Activated CD4-positive, alpha-beta T cell treated with anti-CD3 and anti-CD28 coated beads for 4 hours (primary cell): ENCODE measurements at places on chromosomes 5 and 9.

DNA sequence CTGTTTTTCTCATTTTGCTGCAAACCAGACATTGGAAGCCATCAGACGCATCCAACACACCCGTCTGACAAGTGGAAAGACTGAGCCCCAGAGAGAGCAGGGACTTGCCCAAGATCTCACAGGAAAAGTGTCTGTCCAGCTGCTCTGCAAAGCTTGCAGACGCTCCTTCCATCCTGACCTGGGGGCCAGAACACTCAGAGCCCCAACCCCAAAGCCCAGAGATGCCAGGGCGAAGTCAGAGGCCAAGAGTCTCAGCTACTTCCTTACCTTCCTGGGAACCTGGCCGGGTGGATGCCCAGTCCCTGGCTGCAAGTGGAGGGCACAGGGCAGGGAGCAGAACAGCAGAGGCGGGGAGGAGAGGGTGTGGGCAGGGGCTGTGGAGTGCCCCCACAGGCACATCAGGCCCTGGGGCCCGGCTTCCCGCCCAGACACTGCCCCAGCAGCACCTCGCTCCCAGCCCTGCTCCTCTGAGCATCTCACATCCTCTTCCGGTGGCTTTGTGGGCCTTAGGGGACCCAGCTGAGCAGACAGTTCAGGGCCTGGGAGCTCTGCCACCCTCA, 9.7 kb upstream of the RALGDS start:
- DNase-seq, result peak; percentile 58

- DNase-seq, result no peak
Observed at GRCh38 chr9:88950341-88951154, 40.7 kb upstream of the S1PR3 start.

DNA sequence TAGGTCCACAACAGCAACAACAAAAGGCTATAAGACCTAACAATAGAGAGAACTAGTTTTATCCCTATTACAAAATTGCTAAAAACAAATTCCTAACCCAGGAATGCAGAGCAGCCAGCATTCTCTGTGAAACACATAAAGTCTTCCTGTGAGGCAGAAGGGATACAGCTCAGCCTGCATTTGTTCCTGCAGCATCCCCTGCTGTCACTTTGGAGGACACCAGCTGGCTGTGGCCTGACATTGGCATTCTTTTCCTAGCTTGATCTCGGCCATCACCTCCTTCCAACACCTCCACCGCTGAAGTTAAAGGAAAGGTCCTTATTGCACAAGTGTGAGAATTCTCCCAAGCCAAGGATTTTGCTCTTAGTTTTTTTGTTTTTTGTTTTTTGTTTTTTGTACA, 186.1 kb downstream of the SNCAIP start:
- DNase-seq, result no peak

- DNase-seq, result no peak
Observed at GRCh38 chr9:26551451-26551850, 341.2 kb downstream of the CAAP1 start.

DNA sequence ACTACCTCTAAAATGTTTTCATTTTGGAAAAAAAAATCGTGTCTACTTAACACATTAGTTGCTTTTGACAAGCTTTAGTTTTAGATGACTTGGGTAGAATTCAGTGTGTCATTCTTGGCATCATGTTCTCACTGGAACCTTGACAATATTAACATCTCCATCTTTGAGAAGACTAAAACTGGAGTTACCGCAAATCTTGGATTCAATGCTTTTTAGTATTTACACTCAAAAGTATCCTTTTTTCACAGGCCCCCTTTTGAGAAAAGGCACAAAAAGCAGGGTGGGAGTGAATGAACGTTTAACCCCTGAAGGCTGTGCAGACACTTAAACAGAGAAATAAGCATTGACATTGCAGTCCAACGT, 549.1 kb downstream of the CSNK1G3 start:
- DNase-seq, result no peak

DNA sequence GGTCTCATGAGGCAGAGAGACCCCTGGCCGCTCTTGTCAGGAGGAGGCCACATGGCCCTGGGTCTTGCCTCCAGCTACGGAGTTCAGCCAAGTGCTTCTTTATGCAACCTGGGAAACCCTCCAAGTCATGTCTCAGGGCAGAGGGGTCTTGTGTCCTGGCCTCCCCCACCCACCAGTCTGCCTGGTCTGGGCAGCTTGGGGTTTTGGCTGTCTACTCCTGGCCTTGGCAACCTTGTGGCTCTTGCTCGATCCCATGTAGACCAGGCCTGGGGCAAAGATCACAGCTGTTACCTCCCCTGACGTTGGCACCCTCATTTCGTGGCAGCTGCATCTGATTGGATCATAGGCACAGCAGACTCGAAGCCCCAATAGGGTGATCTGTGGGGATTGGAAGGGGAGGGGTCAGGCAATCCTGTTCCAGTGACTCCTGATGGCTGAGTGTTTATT, 28.4 kb downstream of the JADE2 start:
- DNase-seq, result no peak

- no peak for DNase-seq
Observed at GRCh38 chr9:22005702-22006606, 3.2 kb downstream of the CDKN2B start.

- DNase-seq, result no peak
Observed at GRCh38 chr9:132116583-132116982, 36.9 kb upstream of the MED27 start.

GRCh38 chr9:124415852-124416484, 726 bp upstream of the PSMB7 start:
- DNase-seq, result no peak

GRCh38 chr9:136023410-136024225, 62.4 kb upstream of the UBAC1 start:
- no peak for DNase-seq

DNA sequence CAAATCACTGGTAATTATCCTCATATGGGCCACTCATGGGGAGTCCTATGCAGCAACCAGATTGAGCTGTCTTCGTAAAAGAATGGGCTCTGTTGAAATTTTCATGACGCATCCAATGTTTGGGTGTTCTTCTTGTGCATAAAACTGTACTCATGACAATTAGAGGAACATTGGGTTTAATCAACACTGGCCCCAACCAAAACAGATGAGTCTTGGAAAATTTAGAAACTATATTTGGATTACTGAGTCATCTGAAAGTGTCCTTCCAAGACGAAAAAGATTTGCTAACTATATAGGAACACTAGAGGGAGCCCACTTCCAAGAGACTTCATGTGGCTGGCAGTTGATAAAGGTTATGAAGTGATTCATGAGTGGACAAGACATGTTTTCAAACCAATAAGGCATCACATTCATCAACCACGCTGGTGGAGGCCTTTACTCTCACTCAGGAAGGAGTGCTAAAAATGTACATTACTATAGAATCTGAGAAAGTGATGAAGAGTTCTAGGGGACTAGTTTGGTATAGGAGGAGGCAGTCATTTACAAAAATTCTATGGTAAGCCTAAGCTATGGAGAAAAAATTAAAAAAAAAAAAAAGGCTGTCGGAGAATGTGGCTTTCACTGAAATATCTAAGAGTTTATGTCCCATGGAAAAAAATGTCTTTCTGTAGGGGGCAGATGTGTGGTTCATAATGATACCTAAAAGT, 313.5 kb downstream of the PRDM9 start:
- DNase-seq, result no peak

DNA sequence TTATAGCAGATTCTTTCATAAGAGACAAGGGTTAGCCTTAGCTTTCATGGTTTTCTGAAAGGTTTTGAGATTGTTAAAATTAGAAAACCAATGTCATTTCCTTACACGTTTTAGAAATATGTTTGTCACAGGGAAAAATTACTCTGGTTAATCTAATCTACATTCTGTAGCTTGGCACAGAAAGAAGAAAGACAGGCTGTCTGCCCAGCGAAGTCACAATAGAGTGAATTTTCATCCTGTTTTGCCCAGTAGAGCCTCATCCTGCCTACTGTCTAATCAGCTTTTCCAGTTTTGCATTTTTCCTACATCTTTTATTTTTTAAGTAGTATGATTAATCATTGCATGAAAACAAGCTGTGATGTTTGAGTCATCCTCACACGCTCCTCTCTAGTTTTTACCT, 688.8 kb downstream of the MTRR start:
- no peak for DNase-seq

DNA sequence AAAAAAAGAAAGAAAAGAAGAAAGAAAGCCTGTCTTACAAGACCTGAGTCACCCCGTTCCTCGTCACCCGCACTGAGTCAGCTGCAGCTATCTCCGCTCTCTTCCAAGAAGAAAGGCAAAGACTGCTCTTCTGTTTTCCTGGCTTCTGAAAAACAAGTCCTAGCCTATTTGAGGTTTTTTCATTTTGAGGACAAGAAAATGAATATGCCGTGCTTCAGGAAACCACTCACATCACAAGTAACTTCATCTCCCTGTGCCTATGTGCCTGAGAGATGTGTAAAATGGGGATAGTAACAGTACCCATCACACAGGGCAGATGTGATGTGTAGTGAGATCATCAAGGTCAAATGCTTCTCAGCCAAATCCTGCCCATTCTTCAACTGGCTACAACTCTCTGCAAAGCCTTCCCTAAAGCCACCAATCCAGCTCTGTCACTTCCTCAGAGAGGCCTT, 78.4 kb downstream of the GLDC start:
- no peak for DNase-seq

DNA sequence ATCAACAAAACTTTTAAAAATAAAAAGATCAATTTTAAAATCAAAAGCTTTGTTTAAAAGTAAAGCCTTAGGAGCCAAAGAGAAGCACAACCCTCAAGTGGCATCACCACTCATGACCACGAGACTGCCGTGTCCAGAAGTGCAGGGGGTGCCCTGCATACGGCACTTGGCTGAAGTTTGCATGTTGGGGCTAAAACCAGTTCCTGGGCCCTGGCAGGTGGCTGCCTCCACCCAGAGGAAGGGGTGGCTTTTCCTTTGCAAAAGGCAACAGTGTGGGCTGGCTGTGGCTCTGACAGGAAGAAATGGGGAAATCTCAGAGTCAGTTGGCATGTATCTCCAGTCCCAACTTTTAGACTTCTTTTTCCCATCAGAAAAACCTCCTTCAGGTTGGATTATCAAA, 15.3 kb downstream of the TRMO start:
- DNase-seq, result no peak

DNA sequence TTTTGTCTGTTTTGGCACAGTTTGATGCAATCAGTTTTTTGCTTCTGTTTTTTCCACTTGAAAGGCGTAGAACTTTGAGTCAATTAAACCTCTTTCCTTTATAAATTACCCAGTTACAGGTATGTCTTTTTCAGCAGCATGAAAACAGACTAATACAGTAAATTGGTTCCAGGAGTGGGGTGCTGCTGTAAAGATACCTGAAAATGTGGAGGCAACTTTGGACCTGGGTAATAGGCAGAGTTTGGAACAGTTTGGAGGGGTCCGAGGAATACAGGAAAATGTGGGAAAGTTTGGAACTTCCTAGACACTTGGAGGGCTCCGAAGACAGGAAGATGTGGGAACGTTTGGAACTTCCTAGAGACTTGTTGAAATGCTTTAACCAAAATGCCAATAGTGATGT, 2022.2 kb downstream of the MAT2B start:
- no peak for DNase-seq

- DNase-seq, result no peak
Observed at GRCh38 chr5:95615164-95615467, 4.8 kb upstream of the GPR150 start.

DNA sequence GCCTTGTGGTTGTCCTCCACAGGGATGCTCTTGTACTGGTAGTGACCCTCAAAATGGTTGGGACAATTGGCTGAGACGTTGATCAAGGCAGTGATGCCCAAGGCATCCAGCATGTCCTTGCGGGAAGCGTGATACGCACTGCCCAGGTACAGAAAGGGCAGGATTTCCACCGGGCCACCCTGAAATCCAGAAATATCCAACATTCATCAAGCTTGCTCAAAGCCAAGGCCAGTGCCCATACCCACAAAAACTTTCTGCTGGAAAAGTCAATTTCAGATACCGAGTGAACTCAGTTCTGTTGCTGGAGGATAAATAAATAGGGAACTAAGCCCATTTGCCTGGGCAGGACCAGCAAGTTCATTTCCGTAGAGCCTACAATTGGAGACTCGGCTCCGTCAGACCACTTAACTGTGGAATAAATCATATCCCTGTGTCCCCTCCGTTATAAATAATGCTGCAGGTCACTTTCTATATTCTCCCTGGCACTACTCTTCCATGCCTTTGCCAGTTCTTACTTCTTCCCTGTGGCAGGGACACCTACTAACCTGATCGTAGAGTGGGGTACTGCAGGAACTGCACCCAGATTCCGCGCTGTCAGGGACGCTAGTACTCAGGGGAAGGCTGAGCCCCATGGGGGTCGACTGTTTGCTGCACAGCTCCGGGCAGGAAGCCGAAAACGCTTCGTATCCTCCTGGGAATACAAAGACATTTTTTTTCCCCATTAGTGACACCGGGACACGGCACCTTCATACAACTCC, 1.2 kb downstream of the DUSP1 start:
- peak; percentile 18 for DNase-seq

DNA sequence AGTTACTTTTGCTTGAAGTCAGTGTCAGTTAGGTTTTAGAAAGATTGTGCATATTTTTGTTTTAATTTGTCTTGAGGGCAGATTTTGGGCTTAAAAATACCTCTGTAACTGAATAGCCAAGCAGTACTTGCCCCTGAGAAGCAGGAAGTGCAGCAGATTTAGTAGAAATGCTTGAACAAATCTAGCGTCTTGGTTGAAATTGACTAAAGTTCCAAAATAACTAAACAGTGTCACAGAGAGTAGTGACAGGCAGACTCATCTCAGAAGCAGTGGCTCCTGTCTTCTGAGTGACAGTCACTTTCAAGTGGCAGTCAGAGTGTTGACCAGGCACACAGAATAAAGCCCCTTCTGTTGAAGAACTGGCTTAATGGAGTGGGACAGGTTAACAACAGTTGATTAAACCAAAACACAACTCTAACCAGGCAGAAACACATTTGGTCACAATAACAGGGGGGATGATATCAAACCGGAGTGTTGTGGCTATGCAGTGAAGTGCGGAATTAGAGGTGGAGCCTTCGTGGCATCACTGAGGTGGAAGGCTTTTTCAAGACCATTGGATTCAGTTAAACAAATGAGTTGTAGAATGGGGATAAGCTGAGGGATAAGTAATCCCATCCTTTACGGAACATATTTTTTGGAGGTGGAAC, 29.1 kb downstream of the TRIO start:
- no peak for DNase-seq

GRCh38 chr9:70484232-70485130, 70.0 kb upstream of the KLF9 start:
- peak; percentile 20 for DNase-seq

DNA sequence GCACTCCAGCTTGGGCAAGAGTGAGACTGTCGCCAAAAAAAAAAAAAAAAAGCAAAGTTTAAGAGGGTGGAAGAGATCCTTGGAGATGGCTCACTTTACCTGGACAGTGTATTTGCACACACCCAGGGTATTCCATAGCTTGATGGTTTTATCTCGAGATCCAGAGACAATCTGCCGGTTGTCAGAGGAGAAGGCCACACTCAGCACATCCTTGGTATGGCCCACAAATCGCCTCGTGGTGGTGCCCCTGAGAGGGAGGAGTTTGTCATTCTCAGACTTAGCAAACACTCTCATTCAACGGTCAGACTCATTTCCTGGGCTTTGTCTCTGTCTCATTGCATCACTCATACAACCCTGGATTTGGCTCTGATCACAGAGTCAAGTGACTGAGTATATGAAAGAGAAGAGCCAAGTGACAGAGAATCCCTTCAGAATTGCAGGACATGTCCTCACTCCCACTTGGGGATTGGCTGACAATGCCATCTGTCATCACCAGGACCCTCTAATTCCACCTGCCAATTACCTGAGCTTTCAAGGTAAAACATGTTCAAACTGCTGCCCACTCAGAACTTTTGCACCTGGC, 2.2 kb downstream of the RACK1 start:
- DNase-seq, result peak; percentile 34

- no peak for DNase-seq
Observed at GRCh38 chr9:121026260-121026691, 23.8 kb downstream of the C5 start.

GRCh38 chr5:151897896-151898295, 26.8 kb downstream of the GLRA1 start:
- no peak for DNase-seq

- DNase-seq, result no peak
Observed at GRCh38 chr5:14003936-14004335, 59.4 kb upstream of the DNAH5 start.
